ENCODE measurements at places on chromosomes 6 and 20. TPM values are rescaled to one million over a fixed set of nuclear protein-coding genes. Genes with fewer than 3 reads are reported as not detected.

Gene DLK2
- total RNA-seq = not detected

Gene VIP
- total RNA-seq = 0.06 TPM

- H3K27me3 ChIP-seq = no peaks in the 10 kb centered on the region
- H3K27ac ChIP-seq = no peak overlapping the region
- no peak for DNase-seq
- H3K4me1 ChIP-seq = no peaks in the 10 kb centered on the region
- no peak overlapping the region for H3K4me3 ChIP-seq
- H3K36me3 ChIP-seq = no peaks in the 10 kb centered on the region
Observed at GRCh38 chr20:36917943-36918342, 33.6 kb downstream of the SAMHD1 start.

Gene CASS4
- total RNA-seq = not detected

DNA sequence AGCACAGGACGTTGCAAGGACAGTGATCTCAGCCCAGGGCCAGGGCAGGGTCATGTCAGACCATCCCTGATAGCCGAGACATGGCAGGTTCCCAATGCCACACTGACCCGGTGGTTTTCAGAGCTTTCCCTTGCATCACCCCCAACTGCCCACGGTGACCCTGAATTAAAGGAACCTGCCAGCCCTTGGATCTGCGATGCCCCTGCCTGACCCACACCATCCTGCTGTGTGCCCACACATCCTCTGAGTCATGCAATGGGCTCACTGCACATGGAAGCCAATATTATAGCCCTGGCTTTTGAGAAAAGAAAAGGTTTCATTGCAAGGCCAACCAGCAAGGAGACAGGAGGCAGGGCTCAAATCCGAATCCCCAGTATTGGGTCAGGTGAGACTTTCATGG is 132.6 kb upstream of the CST7 start:
- no peaks in the 10 kb centered on the region for H3K4me1 ChIP-seq
- H3K27me3 ChIP-seq = peaks cover 4% of the 10 kb centered on the region
- no peak for DNase-seq
- H3K36me3 ChIP-seq = no peaks in the 10 kb centered on the region
- H3K27ac ChIP-seq = no peak overlapping the region

DNA sequence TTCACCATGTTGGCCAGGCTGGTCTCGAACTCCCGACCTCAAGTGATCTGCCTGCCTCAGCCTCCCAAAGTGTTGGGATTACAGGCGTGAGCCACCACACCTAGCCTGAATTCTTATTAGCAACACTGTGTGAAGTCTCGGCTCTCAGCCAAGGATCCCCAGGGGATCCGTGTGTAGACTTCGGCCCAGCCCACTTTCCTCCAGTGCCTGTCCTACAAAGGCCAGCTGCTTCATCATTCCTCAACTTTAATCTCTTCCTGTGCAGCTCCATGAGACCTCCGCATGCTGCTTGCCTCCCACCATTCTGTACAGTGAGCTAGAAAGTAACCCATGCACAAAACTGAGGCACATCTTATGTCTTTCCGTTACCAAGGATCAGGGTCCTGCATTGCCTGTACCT is 71.8 kb downstream of the SAMD3 start:
- H3K36me3 ChIP-seq = no peaks in the 10 kb centered on the region
- H3K27ac ChIP-seq = no peak overlapping the region
- no peak for DNase-seq
- H3K4me3 ChIP-seq = no peak overlapping the region
- no peaks in the 10 kb centered on the region for H3K27me3 ChIP-seq

GRCh38 chr6:16522937-16523336 is 238.3 kb downstream of the ATXN1 start:
- H3K4me1 ChIP-seq = peaks cover 17% of the 10 kb centered on the region
- peaks cover 6% of the 10 kb centered on the region for H3K36me3 ChIP-seq
- H3K4me3 ChIP-seq = no peak overlapping the region
- DNase-seq = no peak
- no peak overlapping the region for H3K27ac ChIP-seq

GRCh38 chr6:3571250-3571681 is 114.4 kb upstream of the SLC22A23 start:
- no peak overlapping the region for H3K4me3 ChIP-seq
- peaks cover 7% of the 10 kb centered on the region for H3K4me1 ChIP-seq
- H3K36me3 ChIP-seq = no peaks in the 10 kb centered on the region
- no peak overlapping the region for H3K27ac ChIP-seq
- DNase-seq = no peak
